ENCODE measurements at places on chromosomes 5 and 9.

- DNase-seq: no peak
These were observed 46.2 kb upstream of the TUSC1 start for GRCh38 chr9:25724424-25724823.

GRCh38 chr5:180034564-180034963 is 37.0 kb downstream of the RNF130 start:
- no peak for DNase-seq

- no peak for DNase-seq
These were observed 374.6 kb downstream of the SPATA31D1 start for GRCh38 chr9:82363198-82363597.

DNA sequence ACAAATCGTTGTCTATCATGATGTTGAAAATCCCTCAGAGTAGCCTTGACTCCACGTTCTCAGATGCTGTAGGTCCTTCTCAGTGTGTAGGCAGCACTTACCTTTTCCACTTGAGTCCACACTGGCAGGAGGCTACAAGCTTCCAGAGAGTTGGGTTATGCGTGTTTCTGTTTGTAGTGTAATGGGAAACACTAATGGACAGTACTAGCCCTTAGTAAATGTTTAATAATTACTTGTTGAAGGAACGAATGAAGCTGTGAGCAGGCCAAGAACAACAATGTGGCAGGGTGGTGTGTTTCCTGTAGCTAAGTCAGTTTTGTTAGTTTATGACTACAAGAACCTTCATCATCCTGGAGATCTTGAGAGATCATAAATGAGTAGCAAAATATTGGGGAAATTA is 83.5 kb downstream of the ARHGAP26 start:
- no peak for DNase-seq

DNA sequence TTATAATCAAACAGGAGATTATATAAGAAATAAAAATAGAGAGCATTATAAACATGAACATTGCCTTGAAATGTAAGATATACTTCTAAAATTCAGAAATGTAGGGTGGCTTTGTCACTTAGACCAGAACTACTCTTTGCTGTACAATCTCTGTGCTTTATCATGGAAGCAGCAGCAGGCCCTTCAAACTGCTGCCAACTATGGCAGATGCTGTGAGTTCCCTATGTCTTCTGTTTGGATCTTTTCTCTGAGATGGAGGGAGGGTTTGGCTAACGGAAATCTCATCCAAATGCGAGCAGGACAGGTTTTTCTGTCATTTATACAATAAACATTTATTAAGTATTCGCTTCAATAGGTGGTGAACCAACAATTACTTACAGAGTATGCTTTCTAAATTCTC is 34.8 kb upstream of the RICTOR start:
- DNase-seq: no peak

- peak; percentile 63 for DNase-seq
These were observed 20.4 kb upstream of the ZNF354B start for GRCh38 chr5:178839319-178839704.

GRCh38 chr9:84857211-84857610 is 187.7 kb downstream of the NTRK2 start:
- DNase-seq: no peak

DNA sequence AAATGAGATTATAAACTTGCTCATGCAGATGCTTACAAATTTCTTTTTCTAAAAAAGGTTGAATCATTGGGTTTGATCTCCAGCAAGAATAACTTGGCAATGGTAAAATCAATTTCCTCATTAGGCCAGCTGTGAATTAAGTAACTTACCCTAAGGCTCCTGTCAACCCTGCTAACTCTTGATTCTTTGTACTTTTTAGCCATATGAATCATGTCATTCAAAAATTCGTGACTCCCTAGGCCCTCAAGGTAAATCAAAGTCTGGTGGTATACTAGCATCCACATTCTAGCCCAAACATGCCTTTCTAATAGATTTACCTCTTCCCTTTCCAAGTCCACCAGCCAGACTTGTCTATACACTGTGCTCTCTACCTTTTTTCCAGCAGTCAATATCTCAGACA is 420.8 kb upstream of the BRINP1 start:
- DNase-seq: no peak

DNA sequence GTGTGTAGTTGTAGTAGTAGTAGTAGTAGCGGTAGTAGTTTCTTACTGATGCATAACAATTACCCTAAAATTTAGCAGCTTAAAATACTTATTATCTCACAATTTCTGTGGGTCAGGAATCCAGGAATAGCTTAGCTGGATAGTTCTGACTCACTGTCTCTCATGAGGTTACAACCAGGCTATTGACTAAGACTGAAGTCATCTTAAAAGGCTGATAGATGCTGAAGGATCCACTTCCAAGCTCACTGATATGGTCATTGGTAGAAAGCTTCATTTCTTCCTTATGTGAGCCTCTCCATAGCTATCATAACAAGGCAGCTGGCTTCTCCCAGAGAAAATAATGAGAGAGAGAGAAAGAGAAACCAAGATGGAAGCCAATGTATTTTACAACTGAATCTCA is 147.5 kb upstream of the FBXL17 start:
- no peak for DNase-seq

DNA sequence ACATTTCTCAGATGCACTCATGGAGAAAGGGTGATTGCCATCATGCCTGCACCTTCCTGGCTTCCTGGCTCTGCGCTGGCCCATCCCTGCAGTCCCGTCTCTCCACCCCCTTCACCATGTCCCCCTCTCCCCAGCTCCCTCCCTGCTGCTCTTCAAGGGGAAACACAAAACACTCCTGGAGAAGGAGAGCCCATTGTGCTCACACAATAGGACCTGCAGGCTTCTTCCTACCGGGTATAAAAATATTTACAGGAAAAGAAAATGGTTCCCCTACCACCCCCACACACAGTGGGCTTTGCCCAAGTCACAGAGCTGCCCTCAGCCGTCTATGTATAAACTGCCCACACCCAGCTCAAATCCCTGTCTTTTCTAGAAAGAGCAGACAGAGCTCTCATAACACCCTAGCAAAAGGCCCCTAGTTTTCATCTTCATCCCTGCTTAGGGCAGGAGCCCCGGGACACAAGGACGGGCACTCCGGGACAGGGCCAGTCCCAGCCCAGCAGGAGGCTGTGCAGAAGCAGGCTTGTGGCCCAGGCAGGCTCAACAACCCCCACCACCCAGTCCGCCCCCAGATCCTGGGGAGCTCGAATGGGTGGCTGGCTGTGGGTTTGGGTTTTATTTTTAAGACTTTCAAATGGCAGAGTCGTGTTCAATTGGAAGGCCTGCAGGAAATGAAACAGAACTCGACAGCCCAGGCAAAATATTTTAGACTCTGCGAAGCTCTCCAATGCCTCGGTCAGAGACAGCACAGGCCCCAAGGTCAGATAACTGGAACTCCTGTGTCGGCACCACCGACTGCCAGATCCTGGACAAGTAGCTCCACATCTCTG is 77.3 kb downstream of the LRSAM1 start:
- no peak for DNase-seq

GRCh38 chr5:67310169-67310568 is 113.6 kb upstream of the CD180 start:
- DNase-seq: no peak

DNA sequence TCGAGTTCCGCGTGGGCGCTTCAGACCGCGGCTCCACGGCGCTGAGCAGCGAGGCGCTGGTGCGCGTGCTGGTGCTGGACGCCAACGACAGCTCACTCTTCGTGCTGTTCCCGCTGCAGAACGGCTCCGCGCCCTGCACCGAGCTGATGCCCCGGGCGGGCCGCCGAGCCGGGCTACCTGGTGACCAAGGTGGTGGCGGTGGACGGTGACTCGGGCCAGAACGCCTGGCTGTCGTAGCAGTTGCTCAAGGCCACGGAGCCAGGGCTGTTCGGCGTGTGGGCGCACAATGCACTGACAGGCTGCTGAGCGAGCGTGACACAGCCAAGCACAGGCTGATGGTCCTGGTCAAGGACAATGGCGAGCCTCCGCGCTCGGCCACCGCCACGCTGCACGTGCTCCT is 3.7 kb upstream of the PCDHB15 start:
- no peak for DNase-seq

DNA sequence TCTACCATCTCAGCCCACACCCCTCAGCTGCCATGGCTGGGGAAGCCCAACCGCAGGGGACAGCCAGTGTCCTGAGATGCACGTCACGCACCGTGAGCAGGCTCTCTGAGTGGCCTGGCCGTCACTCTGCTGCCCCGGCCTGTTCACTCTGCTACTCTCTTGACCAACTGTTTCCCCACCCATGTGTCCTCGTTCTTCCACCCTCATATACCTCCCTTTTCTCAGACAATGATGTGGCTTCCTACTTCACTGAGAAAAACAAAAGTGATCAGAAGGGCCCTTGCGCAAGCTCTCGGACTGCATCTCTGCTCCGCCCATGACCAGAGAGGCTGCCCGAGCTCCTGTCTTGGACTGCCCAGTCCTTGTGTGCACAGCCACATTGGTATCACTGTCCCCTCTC is 47.6 kb downstream of the OTULIN start:
- DNase-seq: no peak

DNA sequence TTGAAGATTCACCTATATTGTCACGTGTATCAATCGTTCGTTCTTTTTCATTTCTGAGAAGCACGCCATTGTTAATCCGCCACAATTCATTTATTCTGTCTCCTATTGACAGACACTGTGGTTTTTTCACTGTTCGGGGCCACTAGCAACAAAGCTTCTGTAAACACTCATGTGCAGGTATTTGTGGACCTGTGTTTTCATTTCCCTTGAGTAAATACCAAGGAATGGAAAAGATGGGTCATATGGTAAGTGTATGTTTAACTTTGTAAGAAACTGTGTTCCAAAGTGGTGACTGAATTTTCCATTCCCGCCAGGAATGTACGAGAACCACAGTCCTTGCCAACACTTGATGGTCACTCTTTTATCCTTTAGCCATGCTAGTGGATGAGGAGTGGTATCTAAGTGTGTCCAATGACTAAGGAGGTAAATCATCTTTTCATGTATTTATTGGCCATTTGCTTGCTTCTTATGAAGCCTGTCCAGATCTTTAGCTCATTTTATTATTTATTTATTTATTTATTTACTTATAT is 10.7 kb downstream of the ABO start:
- no peak for DNase-seq

- no peak for DNase-seq
These were observed 1.4 kb downstream of the AKNA start for GRCh38 chr9:114386361-114386885.

DNA sequence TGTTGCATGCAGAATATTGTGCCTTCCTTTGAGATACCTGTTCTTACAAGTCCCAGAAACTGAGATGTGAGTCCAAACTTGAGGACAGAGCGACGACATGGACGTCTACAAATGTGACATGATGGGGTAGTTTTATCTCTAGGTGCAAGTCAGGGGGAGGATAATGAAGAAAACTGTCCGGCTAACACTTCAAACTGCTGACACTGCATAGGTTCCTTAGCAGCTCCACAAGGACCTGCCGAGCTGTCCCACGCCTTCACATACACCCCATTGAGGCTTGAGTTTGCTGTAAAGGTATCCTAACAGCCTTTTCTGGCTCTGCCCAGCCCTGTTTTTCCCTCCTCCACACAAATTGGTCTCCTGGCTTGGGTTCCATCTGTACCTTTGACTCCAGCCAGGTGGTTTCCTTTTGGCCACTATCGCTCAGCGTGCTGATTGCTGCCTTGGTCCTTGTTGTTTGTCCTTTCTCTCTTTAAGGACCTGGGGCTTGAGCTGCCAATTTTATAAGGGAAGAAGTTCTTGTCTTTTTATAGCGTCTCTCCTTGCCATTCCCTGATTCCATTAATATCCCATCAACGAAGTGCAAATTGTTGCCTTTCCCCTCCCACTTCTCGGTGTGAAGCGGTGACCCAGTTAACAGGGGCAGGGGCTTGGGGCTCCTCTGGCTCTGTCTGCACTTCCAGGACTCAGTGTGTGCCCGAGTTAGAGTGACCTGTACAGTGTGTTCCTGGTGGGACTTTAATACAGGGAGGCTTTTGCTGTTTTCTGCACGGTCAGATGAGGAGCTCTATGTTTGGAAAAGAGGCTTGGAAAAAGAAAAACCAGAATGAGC is 100.3 kb downstream of the PCSK1 start:
- DNase-seq: no peak

- no peak for DNase-seq
These were observed 553.0 kb upstream of the GRAMD2B start for GRCh38 chr5:125870256-125870655.

DNA sequence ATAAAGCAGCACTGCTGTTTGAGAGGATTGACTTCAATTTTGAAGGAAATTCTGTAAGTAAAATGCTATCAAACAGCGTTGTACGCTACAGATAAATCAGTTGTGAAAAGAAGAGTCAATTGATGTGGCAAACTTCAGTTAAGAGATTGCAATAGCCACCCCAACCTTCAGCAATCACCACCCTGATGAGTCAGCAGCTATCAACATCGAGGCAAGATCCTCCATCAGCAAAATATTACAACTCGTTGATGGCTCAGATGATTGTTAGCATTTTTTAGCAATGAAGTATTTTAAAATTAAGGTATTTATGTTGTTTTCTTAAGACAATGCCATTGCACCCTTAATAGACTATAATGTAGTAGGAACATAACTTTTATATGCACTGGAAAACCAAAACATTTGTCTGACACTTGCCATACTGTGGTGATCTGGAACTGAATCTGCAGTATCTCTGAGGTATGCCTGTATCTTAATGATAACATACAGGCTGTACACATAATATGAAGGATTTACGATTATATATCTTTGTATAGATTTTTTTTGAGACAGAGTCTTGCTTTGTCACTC is 47.5 kb downstream of the VPS13A start:
- DNase-seq: no peak

- no peak for DNase-seq
These were observed 5.0 kb upstream of the CXXC5 start for GRCh38 chr5:139642891-139643871.

DNA sequence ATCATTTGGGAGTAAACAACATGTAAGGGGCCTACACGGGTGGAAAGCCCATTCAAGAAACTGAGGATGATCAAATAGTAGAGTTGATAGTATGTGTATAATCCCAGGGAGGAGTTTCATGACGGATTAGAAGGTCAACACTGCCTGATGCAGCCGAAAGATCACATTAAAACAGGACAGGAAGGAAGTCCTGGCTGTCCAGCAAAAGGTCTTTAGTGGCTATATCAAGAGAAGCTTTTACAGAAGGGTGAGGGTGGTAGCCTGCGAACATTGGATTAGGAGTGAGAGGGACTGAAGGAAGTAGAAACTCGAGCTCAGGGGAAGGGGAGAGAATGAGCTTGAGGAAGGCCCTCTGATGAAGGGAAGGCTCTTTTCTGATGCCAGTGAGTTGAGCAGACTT is 36.0 kb downstream of the DOCK8 start:
- no peak for DNase-seq

DNA sequence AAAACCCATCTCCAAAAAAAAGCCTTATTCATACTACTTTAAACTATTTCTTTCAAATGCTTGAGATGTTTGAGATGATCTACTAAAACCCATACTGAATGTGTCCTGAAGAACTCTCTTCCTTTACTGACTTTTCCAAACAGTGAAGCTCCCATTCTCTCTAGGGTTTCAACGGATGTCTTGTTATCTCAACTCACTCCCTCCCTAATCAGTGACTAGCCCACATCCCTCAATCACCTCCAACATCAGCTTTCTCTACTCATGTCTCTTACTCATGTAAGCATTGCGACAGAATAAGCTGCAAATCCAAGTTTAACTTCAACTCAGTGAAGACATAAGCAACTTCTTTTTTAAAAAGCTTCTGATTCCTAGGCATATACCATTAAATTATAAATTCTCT is 42.1 kb downstream of the WDR41 start:
- no peak for DNase-seq

GRCh38 chr9:4630836-4631235 is 31.3 kb upstream of the PLPP6 start:
- no peak for DNase-seq

- DNase-seq: no peak
These were observed 181.6 kb downstream of the AOPEP start for GRCh38 chr9:94908011-94908563.

GRCh38 chr5:136781464-136781863 is 416.1 kb upstream of the TRPC7 start:
- no peak for DNase-seq
